NCI-H526 treated with DMSO at 0.1 percent for 48 hours (cell line): ENCODE measurements at places on chromosomes 6 and 20.

DNA sequence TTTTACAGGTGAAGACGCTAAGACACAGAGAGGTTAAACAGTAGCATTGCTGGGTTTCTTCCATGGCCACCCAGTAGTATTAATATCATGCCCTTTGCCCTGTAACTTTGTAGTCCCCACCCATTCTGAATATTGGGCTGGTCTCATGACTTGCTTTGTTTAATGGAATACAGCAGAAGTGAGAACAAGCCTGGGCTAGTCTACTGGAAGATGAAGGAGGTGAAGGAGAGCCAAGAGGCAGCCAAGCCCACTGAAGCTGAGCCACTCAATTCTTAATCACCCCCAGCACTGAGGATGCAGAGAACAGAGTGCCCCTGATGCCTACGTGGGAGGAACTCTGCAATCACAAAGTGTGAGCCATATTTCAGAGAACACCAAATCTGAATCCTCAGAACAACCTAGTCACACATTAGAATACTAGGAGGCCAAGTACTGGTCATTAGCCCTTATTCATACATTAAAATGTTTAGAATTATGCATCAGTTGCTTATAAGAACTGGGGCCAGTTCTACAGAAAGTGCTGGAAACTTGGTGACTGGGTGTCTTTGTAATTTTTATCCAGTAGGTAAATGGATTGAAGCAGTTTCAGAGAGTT lies 270.1 kb upstream of the PRND start:
- no peak for DNase-seq

DNA sequence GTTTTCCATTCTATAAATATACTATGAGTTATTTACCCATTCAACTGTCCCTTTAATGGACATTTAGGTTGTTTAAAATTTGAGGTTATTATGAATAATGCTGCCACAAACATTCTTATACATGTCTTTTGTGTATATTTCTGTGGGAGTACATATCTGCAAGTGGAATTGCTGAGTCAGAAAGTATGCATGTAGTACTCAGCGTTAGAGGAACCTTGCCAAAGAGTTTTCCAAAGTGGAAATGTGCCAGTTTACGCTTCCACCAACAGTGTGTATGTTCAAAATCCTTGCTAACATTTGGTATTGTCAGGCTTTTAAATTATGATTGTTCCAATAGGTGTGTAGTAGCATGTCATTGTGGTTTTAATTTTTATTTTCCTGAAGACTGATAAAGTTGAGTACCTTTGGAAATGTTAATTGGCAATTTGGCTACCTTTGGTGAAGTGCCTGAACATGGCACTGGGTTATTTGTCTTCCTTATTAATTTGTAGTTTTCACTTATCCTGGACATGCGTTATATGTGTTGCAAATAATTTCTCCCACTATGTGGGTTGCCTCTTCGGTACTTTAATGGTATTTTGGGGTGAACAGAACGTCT lies 341.2 kb downstream of the CD83 start:
- DNase-seq, result no peak

DNA sequence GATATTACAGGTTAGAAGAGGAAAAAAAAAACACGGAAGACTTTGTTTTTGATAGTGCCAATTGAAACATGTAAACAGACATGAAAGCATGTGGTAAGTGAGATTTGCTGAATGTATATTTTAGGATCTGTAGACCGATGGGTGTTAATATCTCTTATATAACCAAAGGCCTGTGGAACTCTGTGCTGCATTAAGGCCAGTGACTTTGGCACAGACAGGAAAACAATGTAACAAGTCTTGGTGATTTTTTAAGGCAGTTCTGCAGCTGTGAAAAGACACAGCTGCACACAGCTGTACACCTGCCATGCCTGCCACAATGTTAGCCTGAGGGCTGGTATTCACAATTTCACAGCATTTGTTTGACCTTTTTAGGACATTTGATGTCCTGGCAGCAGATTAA lies 6.1 kb downstream of the SOBP start:
- no peak for DNase-seq

GRCh38 chr20:33843854-33844253 lies 32.7 kb downstream of the CHMP4B start:
- DNase-seq, result no peak

GRCh38 chr20:45538209-45538799 lies 978 bp downstream of the WFDC6 start:
- DNase-seq, result no peak
